A549 treated with dexamethasone at 1 μM for 4 hours (cell line): ENCODE measurements at places on chromosomes 1 and 21. TPM values are rescaled to one million over a fixed set of nuclear protein-coding genes. Genes with fewer than 3 reads are reported as not detected.

ASPM gene
- 14.9 to 28.5 TPM (median 24.6 TPM) in 5 replicates for total RNA-seq

OR2T35 gene
- total RNA-seq, result not detected in 5 replicates

PRR9 gene
- 0.10 TPM in 1 of 5 replicates, not detected in the others for total RNA-seq

PROK1 gene
- not detected in 5 replicates for total RNA-seq

SGIP1 gene
- not detected in 5 replicates for total RNA-seq

LCE3E gene
- 0.24 to 0.26 TPM in 2 of 5 replicates, not detected in the others for total RNA-seq

HTR6 gene
- total RNA-seq, result 0.08 to 0.28 TPM (median 0.19 TPM) in 5 replicates

OR2G2 gene
- total RNA-seq, result not detected in 5 replicates

NBPF10 gene
- total RNA-seq, result 1.0 to 1.4 TPM (median 1.2 TPM) in 5 replicates

GJC2 gene
- 0.14 to 0.47 TPM (median 0.27 TPM) in 5 replicates for total RNA-seq

SPATA1 gene
- 0.53 to 1.7 TPM (median 1.1 TPM) in 5 replicates for total RNA-seq

CIART gene
- 1.9 to 3.3 TPM (median 2.5 TPM) in 5 replicates for total RNA-seq

CCDC181 gene
- 0.07 to 0.29 TPM (median 0.21 TPM) in 5 replicates for total RNA-seq

ARHGAP30 gene
- 0.06 to 0.15 TPM (median 0.14 TPM) in 5 replicates for total RNA-seq

SMIM1 gene
- 0.76 to 1.6 TPM (median 1.3 TPM) in 5 replicates for total RNA-seq

JAM2 gene
- 0.03 to 0.08 TPM (median 0.06 TPM) in 3 of 5 replicates, not detected in the others for total RNA-seq

SEMA6C gene
- total RNA-seq, result 1.5 to 2.3 TPM (median 1.5 TPM) in 5 replicates

FCRL5 gene
- total RNA-seq, result not detected in 5 replicates

AKNAD1 gene
- 1.3 to 1.8 TPM (median 1.7 TPM) in 5 replicates for total RNA-seq

TMEM269 gene
- total RNA-seq, result 0.05 to 0.11 TPM (median 0.08 TPM) in 5 replicates

PIGR gene
- not detected in 5 replicates for total RNA-seq

RGS7 gene
- total RNA-seq, result 0.05 TPM in 1 of 5 replicates, not detected in the others

POLR3C gene
- total RNA-seq, result 37.6 to 45.8 TPM (median 38.9 TPM) in 5 replicates

PTGS2 gene
- total RNA-seq, result 3.9 to 7.5 TPM (median 5.1 TPM) in 5 replicates

RGS1 gene
- not detected in 5 replicates for total RNA-seq

PDC gene
- total RNA-seq, result not detected in 5 replicates

S100A9 gene
- total RNA-seq, result 0.49 to 0.92 TPM (median 0.54 TPM) in 5 replicates

KCNJ10 gene
- not detected in 5 replicates for total RNA-seq

CD1C gene
- total RNA-seq, result not detected in 5 replicates

LYST gene
- total RNA-seq, result 2.8 to 5.3 TPM (median 4.3 TPM) in 5 replicates
